CD4-positive, CD25-positive, alpha-beta regulatory T cell (primary cell): ENCODE measurements at places on chromosomes 4 and X.

DNA sequence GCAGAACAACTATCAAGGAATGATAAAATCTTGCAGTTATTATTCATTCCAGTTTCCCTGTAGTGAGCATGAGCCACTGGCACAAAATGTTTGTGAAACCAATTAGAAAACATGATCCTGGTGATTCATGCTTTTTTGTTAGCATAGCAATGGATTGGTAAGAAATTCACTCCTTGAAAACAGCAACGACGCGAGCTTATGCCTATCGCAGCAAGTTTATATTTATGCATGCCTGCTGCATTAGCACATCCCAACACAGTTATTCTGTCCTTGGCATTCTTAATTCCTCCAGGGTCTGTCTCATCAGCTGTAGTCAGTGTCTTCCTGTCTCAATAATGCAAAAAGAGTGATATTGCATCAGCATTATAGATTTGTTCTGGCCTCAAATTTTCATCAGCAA is 975.9 kb downstream of the STIM2 start:
- no peak for DNase-seq

GRCh38 chr4:153804722-153805121 is 15.8 kb upstream of the SFRP2 start:
- DNase-seq = no peak

DNA sequence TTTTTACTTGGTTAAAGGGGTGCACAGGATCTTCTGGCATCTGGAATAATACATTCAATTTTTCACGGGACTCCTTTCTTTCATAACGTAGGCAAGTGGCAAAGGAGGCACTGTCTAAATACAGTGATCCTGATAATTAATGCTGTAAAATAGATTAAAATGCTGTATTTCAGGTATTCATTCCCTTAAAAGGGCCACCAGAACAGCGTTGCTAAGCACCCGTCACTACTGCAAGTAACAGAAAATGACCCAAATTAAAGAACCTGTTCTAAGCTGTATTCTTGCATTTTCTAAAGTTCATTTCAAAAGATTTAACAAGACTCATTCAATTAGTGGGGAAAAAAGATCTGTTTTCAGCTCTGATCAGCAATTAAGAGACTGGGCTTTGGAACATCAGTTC is 208.2 kb downstream of the TENM3 start:
- no peak for DNase-seq

- no peak for DNase-seq
Measured at GRCh38 chr4:76606645-76607265, 171.7 kb downstream of the SHROOM3 start.

DNA sequence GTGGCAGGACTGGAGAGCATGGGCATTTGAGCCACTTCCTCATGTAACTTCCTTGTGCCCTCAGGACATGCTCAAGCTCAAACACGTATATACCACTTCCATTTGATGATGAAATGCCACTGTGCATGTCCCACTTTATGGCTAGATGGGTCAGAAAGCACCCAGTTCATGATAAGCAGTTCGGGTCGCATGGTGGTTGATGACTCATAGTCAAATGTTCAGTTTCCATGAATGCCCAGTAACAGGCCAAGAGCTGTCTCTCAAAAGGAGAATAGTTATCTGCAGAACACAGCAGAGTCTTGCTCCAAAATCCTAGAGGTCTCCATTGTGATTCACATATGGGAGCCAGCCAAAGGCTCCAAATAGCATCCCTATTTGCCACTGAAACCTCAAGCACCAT is 48.9 kb upstream of the SPIN3 start:
- no peak for DNase-seq

- DNase-seq = no peak
Measured at GRCh38 chr4:4719436-4719835, 140.0 kb upstream of the MSX1 start.

DNA sequence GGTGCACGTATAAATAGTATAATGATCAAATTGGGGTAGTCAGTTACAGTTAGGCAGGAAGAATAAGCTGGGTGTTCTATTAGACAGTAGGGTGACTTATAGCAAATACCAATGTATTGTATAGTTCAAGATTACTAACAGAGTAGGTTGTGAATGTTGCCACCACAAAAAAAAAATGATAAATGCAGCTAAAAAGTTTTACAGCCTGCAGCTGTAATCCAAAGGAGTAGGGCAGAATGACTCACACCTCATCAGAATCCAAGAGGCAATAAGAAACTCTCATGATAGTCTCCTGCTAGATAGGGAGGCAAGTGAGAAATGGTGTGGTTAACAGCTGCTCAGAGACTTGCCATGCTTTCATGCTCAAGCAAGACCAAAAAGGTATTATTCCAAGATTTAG is 19.6 kb upstream of the TCEAL4 start:
- no peak for DNase-seq

- DNase-seq = no peak
Measured at GRCh38 chr4:121838136-121838535, 14.5 kb upstream of the CCNA2 start.

DNA sequence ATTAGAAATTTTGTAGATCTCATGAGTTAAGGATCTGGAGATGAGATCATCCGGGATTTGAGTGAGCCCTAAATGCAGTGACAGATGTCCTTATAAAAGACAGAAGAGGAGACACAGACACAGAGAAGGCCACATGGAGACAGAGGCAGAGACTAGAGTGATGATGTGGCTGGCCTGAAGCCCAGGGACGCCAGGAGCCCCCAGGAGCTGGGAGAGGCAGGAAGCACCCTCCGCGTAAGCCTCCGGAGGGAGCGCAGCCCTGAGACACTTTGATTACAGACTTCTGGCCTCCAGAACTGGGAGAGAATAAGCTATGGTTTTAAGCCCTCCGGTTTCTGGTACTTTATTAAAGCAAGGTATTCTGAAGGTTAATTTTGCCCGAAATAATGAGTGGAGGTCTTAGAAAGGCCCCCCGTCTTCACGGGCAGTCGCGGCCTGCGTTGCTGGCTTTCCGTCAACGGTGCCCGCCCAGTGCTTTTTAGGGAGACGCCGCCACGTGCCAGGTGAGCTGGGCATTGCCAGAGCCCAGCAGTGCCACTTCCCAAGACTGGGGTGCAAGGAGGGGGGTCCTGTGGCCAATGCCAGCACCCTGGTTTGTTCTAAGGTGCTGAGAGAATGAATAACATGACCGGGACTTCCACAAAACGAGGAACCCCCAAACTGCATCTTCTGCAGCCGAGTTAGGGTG is 8.1 kb downstream of the DHRSX start:
- no peak for DNase-seq

GRCh38 chr4:81376720-81377119 is 95.0 kb downstream of the RASGEF1B start:
- no peak for DNase-seq

- no peak for DNase-seq
Measured at GRCh38 chr4:167595898-167596297, 361.6 kb upstream of the SPOCK3 start.

DNA sequence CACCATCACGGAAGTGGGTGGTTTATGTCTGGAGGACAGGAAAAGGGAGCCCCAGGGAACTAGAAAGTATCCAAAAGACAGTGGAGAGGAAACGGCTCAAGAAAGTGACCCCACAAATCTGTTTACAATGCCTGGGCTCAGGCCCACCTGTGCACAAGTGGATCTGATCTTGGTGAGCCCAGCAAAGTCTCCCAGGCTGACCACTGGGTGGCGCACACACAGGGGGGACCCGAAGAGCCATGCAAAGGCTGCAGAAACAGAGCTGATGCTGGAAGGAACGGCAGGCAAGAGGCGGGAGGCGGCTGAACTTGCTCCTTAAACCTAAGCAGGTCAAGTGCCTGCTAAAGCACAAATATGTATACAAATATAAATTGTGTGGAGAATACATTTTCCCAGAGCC is 9.6 kb downstream of the HAUS7 start:
- peak; percentile 56 for DNase-seq

DNA sequence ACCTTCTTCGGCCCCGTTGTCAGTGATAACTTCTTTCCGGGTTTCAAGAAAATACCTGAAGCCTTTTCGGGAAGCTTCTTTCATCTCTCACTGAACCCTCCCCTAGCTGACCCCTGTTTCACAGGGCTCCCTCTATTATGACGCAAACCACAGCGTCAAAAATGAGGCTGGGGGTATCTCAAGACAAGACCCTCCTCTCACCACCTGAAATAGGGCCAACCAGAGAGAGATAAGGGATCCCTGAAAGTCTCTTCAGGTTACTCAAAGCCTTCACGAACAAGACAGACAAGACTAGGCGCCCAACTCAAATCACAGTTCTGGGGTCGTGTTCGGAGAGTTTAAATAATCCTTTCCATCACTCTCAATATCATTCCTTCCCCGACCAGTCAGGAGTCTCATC is 1.2 kb downstream of the PHF8 start:
- no peak for DNase-seq
